CD4-positive, alpha-beta T cell treated with Interferon gamma for 1 hour (primary cell): ENCODE measurements at places on chromosomes 5 and 9.

GRCh38 chr9:38047301-38048251 is 21.5 kb downstream of the SHB start:
- no peak for DNase-seq

GRCh38 chr5:168916266-168916665 is 337.1 kb upstream of the PANK3 start:
- no peak for DNase-seq

DNA sequence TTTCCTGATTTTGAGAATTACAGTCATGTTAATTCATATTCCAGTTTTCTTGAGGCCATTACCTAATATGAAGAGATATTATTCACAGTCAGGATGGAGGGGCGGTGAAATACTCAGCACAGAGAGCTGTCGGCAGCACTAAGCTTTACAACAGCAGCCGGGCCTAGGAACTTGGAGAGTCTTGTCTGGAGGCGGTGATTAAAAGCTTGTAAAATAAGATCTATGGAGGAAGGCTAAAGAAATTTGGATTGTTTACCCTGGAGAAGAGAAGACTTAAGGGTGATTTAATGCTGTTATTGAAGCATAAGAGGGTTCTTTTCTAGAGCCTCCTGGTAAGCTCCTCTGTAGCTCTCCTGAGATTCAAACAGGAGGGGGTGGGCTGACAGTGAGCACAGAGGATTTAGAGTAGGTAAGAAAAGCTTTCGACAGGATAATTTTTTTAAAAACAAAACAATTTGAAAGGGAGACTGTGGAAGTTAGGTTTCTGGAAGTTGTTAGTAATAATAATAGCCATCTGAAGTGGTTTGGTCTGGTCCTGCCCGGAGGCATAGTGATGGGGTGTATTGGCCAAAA is 406.3 kb upstream of the ADAMTSL1 start:
- no peak for DNase-seq

DNA sequence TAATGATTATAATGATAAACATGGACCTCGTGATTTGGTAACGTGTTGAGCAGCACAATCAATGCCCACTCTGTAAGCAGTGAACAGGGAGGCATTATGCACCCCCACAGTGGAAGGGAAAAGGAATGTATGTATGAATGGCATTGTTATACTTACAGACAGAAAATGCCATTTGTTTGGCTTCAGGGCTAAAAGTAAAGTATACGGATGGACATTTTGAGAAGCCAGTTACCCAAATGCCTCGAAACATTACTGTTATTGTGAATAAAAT is 260.2 kb upstream of the PPP1R2B start:
- no peak for DNase-seq

DNA sequence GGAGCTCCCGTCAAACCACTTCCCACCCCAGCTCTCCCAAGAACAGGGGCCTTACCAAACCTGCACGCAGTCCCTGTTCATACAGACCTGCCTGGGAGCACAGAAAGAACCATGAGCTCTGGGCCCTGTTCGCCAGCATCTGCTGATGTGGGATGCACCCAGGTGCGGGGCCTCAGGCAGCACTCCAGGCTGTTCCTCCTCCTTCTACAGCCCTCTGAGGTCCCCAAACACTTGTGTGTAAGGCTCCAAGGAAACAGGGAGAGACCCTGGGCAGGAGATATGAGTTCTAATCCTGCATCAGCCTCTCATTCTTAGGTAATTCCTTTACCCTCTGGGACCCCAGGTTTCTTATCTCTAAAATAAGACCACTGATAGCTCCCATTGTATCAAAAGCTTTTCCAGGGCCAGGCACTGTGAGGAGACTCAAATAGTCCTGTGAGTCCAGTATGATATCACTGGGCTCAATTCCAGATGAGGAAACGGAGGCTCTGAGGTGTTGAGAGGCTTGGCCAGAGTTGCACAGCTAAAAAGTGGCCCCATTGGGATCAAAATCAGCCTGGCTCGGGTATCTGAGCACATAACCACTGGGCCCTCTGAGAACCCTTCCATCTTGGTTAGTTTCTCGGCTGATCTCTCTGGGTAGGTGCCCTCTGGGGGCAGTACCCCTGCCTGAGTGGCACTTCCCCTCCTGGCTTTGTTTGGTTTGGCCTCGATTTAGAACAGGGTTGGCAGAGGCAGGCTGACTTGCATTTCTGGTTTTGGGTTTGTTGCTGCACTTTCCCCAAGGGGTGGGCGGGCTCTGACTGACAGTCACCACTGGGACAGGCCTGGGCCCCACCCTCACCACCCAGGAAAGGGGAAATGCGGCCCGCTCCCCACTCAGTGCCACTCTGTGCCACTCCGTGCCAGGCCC is 116.8 kb downstream of the RGS3 start:
- peak; percentile 78 for DNase-seq
